ENCODE measurements at places on chromosomes 5 and 9.

- DNase-seq, result no peak
Measured at GRCh38 chr9:33210006-33210715, 29.8 kb upstream of the SPINK4 start.

- no peak for DNase-seq
Measured at GRCh38 chr5:159893040-159893695, 23.1 kb upstream of the ADRA1B start.

DNA sequence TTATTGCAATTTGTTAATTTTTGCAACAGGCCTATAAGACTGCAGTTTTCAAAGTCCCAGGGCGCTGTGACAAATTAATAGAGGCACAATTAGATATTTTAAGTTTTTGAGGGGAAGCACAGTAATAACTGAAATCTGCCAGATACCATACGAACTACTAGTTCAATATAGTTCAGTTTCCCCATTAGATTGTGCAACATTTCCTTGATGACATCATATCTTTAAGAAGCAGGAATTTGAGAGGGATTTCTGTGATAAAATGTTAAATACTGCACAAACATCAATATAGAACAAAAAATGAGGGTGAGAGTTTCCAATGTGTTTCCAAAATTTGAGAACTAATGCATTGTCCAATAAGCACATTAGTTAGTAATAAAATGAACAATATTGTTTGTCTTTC is 56.7 kb upstream of the GRIN3A start:
- no peak for DNase-seq

- no peak for DNase-seq
Measured at GRCh38 chr9:680106-680505, 161.4 kb upstream of the DMRT1 start.

DNA sequence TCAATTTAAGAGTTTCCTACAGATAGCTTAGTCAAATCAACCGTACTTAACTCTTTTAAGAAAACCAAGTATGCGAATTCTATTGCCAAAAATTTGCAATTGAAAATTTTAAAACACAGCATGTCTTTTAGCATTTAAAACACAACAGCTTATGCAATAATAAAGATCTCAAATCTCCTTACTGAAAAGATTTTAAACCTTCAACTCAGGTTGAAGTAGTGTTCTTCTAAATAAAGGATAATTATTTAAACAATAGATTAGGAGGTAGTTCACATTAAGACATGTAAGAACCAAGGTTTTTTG is 5.5 kb downstream of the NR3C1 start:
- no peak for DNase-seq

All from BE2C (cell line).